ENCODE measurements at places on chromosomes 11 and 22.

- DNase-seq: no peak
Measured at GRCh38 chr11:133238027-133238426, 294.3 kb downstream of the OPCML start.

GRCh38 chr11:83037877-83038276, 33.8 kb downstream of the RAB30 start:
- no peak for DNase-seq

GRCh38 chr11:3093281-3094191, 36.3 kb upstream of the CARS1 start:
- no peak for DNase-seq

DNA sequence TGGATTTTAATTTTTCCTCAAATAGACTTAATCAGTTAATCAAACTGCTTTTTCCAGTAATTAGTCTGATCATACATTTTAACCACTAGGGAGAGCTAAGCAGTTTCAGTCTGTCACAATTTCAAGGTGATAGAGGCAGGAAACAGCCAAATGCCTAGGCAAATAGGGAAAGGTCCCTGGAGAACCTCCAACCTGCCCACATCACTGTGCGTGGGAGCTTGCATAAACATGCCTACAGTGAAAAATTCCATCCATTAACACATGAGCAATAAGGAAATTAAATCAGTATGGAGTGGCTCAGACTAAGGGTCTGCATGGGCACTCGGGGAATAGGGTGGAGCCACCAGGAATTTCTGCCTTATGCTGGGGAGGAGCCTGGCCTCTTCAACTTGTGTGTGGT, 74.6 kb downstream of the AASDHPPT start:
- DNase-seq: no peak

- DNase-seq: no peak
Measured at GRCh38 chr11:11396301-11397035, 43.4 kb upstream of the CSNK2A3 start.

DNA sequence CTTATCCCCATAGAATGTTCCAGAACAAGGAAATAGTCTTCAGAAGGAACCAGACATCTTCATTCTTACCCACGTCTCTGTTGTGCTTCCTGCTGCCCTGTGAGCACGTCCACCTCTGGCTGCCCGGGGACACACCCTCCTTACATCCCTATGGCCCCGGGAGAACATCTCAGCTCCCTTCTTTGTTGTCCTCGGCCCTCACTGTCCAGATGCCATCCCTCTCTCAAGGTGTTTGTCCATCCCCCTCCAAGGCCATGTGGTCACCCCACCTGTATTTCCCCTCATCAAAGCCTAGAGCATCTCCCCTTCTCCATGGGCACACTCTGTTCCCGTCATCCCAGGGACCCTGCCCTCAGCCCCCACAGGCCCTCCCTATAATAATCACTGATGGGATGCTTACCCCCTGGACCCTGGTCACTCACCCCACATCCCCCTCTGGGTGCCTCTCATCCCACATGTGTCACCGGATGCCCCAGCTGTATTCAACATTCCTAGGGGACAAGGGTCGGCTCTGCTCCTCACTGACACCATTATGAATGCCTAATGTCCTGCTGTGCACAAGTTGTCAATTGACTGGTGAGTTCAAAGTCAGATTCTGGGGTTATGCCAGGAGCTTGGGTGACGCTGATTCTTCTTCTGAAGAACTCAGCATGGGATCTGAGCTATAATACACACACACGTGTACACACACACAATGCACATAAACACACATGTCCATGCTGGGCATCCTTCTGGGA, 28.8 kb downstream of the IGLL5 start:
- no peak for DNase-seq

- no peak for DNase-seq
Measured at GRCh38 chr11:47399860-47400767, 8.3 kb upstream of the SLC39A13 start.

DNA sequence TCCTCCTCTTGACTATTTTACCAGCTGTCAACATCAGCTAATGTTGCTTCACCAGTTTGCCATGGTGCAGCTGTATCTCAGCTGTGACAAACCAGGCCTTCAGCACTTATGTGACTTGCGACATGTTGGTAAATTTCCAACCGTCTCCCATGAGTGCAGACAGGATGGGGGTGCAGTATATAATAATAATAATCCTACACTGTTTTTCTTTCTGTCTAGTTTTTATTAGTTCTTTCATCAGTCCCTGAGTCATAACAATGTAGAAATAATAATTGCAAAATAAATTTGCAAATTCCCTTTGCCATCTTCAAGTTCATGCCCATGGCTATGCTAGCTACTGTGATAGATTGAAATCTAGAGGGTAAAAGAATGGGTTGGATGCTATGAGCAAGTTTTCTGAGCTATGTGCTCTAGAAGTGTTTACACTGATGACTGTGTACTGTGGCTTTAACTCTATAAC, 4.9 kb downstream of the MMP13 start:
- no peak for DNase-seq

- no peak for DNase-seq
Measured at GRCh38 chr11:57338142-57338541, at the start of gene P2RX3. TSS of gene P2RX3 (plus strand) at chr11:57338352. CDS start at chr11:57338551, 199 bp downstream.

DNA sequence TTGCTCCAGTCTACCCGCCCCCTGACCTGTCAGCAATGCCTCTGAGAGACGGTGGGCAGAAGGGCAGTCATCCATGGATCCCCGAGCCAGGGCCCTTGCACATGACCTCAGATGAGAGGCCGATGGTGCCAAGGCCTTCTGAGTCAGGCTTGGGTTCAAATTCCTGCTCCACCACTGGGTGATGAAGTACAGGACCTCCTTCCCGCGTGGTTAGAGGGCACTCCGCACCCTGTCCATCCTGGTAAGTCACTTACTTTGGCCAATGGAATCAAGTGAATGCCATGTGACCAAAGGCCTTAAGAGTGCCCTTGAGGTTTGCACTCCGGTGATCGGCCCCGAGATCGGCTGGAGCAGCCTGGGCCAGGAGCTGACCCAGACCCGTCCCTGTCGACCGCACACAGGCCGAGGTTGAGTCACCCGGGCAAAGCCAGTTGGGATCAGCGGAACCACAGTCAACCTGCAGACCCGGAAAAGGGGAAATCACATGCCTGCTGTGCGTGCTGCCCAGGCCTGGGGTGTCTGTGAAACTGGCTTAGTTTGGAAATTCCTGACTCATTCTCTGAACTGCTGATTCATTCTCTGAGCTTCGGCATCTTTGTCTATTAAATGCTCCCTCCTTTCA, 48.9 kb downstream of the RTL6 start:
- DNase-seq: no peak

All from COR-L47 (cell line).